C1 segment of cervical spinal cord (tissue), 14 donors: ENCODE measurements at places on chromosomes 11 and 22.

GRCh38 chr11:105700271-105700670, 90.4 kb downstream of the GRIA4 start:
- DNase-seq = no peak

GRCh38 chr11:28728666-28729065, 620.5 kb downstream of the METTL15 start:
- DNase-seq = no peak

DNA sequence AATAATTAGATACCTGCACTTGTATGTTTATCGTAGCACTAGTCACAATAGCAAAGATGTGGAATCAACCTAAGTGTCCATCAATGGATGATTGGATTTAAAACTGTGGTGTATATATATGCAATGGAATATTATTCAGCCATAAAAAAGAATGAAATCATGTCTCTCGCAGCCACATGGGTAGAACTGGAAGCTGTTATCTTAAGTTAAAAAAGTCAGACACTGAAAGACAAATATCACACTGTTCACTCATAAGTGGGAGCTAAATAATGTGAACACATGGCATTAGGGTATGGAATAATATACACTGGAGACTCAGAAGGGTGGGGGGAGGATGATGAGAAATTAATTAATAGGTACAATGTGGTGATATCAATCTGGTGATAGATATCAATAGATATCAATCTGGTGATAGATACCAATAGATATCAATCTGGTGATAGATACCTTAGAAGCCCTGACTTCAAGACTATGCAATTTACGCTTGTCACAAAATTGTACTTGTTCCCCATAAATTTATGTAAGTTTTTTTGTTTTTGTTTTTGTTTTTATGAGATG, 2.0 kb downstream of the LMO2 start:
- no peak for DNase-seq

- no peak for DNase-seq
Measured at GRCh38 chr11:24932110-24933000, 435.5 kb downstream of the LUZP2 start.

GRCh38 chr11:2312232-2313042, 10.6 kb downstream of the TSPAN32 start:
- no peak for DNase-seq

DNA sequence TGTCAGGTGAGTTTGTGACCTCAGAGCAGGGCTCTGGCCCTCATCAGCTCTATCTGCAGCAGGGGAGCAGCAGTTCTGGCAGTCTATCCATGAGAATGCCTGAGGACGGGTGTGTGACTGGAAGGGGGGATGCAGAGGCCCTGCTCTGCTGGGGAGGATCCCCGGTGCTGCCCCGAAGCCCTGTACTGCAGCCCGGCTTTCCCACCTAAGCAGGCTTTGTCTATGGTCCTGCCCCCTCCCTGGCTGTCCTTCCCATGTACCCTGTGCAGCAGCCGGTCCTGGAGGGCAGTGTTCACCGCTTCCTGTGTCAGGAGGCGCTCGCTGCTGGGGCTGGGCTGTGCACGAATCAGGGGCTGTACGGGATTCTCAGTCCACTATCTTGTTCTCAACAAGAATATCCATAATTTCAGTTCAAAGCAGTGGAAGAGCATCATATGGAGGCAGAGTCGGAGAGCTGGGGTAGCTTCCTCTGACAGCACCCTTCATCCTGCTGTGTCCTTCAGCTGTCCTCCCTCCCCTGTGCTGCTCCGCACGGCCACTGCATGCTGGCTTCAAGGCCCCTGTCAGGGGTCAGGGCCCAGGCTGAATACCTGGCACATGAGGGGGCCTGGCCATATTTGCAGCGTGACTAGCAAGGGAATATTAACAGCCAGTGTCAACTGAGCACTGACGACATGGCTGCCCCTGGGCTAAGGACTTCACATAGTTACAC, 125.2 kb downstream of the CTTN start:
- no peak for DNase-seq

GRCh38 chr11:102614485-102614884, 10.6 kb downstream of the MMP20 start:
- DNase-seq = no peak

- DNase-seq = no peak
Measured at GRCh38 chr22:31126869-31127175, 4.1 kb downstream of the INPP5J start.

- DNase-seq = no peak
Measured at GRCh38 chr11:8871962-8872361, 39.0 kb upstream of the AKIP1 start.

GRCh38 chr11:43516316-43516850, 157.7 kb downstream of the TTC17 start:
- DNase-seq = no peak

GRCh38 chr11:117180661-117181585, 2.4 kb downstream of the SIDT2 start:
- no peak for DNase-seq

- no peak for DNase-seq
Measured at GRCh38 chr22:44919691-44920090, 90.1 kb downstream of the PHF21B start.

DNA sequence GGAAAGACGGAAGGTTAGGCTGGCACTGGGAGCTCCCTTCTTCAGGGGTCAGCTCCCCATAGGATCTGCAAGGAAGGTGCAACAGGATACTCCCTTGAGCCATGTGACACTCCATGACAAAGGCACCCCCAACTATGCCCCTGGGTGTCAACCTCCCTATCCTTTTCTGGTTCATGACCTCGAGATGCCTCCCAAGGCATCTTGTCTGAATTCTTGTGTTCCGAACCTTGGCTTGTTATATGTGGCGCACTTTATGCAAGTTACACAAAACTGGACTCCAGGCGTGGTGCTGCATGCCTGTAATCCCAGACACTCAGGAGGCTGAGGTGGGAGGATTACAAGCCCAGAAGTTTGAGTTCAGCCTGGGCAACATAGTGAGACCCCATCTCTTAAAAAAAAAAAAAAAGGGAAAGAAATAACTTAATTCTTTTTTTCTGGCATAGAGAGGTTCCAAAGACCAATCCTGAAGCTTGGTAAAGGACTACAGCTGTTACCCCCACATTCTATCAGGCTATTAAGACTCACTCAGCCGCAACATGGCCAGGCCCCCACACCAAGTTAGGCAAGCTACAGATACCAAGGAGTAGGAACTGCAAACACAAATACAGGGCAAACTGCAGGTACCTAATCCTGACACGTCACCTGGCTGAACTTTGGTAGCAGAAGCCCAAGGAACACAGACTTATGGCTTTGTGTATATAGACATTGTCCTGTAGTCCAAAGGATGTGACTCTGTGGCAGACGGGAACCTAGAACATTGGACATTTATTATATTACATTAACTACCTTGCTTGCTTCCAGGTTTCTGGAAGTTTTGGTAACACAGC, 1.4 kb downstream of the C11orf24 start:
- no peak for DNase-seq

DNA sequence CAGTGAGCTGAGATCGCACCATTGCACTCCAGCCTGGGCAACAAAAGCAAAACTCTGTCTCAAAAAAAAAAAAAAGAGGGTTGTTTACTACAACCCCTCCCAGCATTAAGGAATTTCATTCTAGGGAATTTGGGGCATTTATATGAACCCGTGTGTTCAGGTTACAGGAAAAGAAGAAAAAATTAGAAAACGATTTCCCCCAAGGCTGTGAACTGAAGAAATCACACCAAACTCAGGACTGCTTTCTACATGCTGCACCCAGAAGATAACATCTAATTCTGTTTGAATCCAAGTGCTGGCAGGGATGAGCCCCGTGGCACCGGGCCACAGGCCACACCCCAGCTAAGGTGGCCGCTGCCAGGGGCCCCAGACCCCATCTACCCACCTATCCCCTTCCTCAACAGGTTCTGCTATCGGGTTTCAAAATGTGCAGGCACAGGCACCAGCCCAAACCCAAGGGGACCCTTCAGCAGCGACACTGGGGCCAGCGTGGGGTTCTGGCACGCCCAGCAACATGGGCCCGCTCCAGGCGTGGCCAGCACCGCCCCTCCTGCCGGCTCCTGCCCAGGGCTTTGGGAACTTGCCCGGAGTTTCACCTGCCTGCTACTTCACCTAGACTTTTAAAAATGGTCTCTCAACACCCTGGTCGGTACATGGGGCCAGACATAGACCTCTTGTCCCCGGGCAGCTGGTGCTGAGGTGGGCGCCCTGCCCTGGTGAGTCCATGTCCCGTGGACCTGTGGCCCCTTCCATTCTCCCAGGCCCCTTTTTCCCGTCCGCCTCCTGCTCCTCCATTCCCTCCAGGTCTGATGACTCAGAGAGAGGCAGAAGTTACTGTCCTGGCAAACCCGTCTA, 11.8 kb downstream of the CELSR1 start:
- no peak for DNase-seq

- no peak for DNase-seq
Measured at GRCh38 chr11:14042686-14043465, 80.4 kb downstream of the SPON1 start.

- no peak for DNase-seq
Measured at GRCh38 chr11:64268893-64269539, 15.4 kb downstream of the BAD start.

DNA sequence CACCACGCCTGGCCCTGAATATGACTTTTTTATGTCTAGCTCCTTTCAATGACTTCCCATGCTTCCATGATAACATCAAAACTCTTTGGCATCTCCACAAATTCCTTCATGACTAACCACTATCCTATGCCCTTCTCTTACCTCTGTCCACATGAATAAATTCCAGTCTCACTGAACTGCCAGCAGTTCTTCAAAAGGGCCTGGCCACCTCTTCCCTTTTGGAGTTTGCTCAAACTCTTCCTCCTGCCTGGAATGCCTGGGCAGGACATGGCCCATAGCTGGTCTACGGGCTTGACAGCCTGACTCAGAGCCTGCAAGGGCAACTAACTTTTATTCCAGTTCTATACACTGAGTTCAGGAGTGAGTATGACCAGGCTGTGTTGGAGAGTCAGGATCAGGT, 41.8 kb upstream of the ZBTB16 start:
- DNase-seq = no peak

DNA sequence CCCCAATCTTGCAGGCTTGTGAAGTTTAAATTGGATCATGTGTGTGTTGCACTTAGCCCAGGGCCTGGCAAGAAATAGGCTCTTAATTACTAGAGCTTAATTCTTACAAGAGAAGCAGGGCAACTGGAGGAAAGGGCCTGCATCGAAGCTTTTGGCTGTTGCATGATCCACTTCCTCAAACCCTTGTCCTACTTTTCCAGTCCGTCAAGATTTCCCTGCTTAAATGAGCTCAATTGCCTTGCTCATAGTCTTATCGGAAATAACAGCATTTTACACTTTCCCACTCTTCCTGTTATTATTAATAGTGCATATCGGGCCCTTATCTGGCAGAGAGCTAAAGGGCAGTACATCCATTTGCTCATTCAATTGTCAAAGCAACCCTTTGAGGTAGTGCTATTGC, 18.1 kb downstream of the DTX4 start:
- no peak for DNase-seq
